ENCODE measurements at places on chromosomes 6 and 20.
A peak's percentile ranks its signal among the peaks of the same experiment; 100 is the strongest.

DNA sequence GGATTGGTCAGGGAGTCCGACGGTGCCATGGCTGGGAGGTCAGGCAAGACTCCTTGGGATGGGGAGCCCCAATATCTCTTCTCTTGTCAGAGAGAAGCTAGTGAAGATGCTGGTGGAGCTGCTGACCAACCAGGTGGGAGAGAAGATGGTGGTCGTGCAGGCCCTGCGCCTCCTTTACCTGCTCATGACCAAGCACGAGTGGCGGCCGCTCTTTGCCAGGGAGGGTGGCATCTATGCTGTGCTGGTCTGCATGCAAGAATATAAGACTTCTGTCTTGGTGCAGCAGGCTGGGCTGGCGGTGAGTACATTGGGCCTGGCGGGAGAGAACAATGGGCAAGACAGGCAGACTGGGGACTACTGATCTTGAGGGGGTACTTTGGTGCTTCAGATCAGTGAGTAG, 10.9 kb downstream of the CUL9 start:
- DNase-seq, result no peak

DNA sequence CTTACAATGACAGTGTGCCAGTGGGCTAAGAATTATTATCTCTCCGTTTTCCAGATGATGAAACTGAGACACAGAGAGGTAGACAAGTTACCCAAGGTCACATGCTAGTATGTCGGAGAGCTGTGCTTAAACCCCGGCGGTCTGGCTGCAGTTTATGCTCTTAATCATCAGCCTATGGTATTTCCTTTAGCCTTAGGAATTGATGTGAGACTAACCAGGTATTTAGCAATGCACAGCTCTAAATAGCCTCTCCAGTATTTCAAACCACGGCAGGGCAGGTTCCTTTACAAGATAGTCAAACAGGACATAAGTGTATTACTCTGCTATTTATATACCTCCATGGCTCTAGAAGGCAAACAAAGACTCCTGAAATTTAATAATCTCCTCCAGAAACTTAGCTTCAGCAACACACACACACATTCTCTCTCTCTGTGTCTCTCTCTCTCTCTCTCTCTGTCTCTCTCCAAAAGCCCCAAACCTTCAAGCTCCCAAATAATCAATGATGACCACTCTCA, 142.0 kb upstream of the ZNF217 start:
- DNase-seq, result no peak

GRCh38 chr6:168876956-168877355, 376.7 kb downstream of the THBS2 start:
- no peak for DNase-seq

- DNase-seq, result no peak
Measured at GRCh38 chr6:39847221-39847620, 55.0 kb downstream of the DAAM2 start.

- DNase-seq, result no peak
Measured at GRCh38 chr6:138357928-138358327, 19.8 kb upstream of the SMIM28 start.

DNA sequence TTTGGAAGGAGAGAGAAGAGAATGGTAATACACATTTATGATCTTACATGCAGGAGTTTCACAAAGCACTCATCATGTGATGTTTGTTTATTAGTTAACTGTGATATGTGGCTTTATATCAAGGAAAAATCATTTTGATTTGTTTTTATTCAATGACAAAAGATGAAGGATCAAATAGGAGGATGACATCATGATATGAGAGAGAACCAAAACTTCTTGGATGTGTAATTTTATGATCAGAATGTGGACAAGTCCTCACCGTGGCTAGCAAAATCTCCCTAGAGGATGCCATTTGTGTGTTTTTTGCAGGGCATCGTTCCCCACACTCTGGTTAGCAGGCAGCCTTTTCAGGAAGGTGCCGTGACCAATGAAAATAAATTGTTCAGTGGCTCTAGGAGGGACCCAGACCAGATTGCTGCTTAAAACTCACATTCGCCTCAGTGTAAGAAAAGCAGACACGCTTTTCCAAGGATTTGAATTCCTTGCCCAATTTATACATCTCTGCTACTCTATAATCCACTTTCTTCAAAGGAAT, 552.7 kb downstream of the NKAIN2 start:
- DNase-seq, result no peak

DNA sequence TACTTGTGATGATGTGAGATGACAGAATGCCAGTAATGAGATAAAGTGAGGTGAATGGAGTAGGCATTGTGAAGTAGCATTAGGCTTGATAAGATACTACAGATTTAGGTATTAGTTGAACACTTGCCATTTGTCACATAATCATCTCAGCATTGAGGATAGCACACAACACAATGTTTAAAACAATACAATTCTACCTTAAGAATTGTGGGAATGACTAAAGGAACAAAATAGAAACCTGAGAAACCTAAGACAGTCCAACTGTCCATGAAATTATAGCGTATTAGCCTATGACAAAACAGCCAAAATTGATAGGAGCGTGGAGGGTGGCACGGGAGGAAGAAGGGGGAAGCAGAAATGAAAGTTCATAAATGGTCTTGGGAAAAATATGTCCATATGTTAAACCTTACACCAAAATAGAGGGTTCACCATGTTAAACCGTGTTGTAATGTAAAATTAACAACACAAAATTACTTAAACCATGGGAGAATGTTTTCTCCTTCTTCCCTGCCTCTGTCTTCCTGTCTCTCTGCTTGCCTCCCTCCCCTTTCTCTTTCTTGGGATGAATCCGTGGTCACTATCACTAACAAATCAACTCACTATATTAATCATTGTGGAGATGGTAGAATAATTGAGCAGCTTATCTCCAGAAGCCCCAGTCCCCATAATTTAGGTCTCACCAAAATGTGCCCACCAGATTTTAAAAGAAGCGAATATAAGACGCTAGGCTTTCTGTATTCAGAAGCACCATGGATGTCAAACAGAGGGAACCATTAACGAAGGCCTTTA, 33.0 kb upstream of the HFE start:
- no peak for DNase-seq

- no peak for DNase-seq
Measured at GRCh38 chr6:25006565-25007001, 70.8 kb upstream of the RIPOR2 start.

DNA sequence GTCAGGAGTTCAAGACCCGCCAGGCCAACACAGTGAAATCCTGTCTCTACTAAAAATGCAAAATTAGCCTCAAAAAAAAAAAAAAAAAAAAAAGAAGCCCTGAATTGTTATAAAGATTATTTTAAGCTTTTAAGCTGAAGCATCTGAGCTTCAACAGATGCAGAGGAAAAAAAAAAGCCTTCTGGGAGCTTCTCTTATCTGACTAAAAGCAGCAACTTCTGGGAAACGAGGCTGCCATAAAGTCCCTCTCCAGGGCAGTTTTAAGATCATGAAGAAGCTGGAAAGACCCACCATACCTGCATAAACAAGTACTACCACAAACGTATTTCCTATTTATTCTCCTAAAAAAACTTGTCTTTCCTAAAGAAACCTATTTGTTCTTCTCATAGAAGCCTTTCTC, 3.6 kb downstream of the SERINC3 start:
- DNase-seq, result no peak

GRCh38 chr6:81820980-81821379, 68.5 kb upstream of the TENT5A start:
- DNase-seq, result no peak

GRCh38 chr6:165744555-165745228, 81.7 kb upstream of the PDE10A start:
- DNase-seq, result no peak

GRCh38 chr6:95519228-95520037, 57.9 kb upstream of the MANEA start:
- DNase-seq, result no peak

DNA sequence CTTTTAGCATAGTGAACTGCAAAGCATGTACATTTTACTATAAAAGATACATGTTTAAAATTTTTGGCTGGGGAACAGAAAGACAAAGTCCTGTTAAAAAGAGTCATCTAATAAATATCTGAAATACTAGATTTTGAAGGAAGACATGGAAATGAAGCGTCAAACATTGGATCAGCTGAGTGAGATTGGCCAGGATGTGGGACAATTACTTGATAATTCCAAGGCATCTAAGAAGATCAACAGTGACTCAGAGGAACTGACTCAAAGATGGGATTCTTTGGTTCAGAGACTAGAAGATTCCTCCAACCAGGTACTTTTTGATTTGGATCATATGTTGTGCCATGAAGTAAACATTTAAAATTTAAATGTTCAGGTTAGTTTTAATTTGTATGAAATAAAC, 162.3 kb downstream of the UTRN start:
- no peak for DNase-seq

DNA sequence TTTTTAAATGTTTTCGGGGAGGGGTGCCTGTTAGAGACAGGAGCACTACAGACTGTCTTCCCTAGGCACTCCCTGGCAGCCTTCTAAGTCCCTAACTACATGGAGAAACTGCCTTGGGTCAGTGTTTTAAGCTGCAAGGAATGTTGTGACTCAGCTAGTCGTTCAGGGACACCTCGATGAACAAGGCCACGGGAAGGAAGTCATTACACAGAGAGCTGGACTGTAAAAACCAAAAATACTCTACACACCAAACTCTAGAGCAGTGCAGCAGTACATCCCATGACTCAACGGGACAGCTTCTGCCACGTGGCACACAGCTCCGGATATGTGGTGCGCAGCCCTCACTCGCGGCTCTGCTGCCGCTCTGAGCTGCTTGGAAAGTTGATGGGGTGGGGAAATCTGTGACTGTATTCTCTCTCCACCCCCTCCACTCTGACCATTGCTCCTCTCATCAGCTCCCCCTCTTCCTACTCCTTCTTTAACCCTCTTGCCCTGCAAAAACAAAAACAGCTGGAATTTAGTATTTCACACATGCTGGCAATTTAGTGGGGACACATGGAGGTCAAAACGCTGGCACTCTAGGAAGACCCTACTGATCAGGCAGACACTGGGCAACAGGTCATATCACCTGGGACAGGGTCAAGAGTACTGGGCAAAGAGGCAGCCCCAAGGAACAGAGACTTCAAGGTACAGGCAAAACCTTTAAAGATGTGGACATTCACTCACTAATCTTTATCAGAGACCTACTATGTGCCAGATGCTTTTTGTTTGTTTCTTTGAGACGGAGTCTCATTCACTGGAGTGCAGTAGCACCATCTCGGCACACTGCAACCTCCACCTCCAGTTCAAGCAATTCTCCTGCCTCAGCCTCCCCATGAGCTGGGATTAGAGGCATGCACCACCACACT, 10.9 kb upstream of the LPIN3 start:
- peak; percentile 46 for DNase-seq

DNA sequence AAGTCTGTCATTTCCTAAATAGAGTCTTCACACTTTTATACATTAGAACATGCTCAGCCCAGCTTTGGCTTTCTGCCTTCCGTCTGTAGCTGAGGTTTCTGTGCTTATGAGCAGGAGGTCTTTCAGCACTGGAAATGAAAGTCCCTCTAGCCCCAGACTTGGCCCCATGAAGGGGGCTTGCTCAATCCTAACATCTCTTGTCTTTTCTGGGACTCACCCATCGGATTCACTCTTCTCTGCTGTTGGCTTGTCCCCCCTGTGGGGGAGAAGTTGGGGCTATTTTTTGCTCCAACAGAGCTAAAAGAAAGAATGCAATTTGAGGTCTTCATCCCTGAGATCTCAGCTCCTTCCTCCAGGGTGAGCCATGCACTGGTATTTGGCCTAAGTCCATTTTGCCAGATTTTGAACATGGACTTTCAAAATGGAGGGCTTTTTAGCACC, 177.7 kb downstream of the MRPL14 start:
- no peak for DNase-seq

DNA sequence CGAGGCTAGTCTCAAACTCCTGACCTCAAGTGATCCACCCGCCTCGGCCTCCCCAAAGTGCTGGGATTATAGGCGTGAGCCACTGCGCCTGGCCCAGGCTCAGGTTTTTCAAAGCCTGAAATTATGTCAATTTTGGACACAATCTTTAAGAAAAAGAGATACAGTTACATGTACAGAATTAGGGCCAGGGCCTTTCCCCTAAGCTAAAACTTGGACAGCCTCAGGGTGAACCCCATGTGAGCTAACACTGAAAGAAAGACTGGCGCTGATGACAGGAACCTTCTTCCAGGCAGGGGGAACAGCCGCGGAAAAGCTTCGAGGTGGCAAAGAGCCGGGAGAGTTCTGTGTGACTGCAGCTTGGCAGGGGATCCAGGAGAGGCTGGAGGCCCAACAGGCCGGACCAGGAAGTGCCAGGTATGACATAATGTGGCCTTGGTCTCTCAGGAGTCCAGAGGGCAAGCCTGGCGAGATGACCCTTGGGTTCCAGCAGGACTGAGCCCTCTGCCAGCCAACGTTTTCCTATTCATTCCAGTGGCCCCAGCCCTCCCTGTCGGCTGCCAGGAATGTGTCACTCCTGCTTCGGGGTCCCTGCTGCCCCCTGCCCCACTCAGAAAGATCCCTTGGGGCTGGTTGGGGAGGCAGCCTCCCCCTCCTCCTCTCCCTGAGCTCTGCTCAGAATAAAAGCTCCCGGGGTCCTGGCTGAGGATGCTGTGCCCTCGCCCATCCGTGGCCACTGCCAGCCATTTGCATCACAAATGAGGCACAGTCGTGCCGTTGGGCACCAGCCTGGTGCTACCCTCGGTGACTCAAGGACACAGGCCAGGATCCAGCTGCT, 37.3 kb downstream of the RBM38 start:
- DNase-seq, result no peak

DNA sequence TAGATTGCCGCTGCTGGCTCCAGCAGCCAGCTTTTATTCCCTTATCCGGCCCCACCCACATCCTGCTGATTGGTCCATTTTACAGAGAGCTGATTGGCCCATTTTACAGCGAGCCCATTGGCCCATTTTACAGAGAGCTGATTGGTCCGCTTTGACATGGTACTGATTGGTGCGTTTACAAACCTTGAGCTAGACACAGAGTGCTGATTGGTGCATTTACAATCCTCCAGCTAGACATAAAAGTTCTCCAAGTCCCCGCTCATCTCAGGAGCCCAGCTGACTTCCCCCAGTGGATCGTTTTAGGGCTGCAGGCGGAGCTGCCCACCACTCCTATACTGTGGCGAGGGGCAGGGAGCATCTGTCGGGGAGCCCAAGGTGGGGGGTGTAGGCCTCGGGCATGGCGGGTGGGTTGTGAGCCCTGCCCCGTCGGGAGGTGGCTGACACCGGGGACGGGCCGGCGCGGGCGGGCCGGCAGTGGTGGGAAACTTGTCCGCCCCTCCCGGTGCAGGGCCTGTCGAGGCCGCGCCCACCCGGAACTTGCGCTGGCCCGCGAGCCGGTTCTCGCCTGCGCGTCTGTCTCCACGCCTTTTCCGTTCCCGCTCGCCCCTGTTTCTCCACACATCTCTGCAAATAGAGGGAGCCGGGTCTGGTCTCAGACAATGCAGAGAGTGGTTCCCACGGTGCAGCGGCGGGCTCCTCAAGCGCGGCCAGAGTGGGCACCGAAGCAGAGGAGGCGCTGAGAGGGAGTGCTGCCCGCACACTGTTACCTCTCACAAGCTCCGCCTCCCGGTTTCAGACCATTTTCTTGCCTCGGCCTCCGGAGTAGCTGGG, 86.1 kb upstream of the STMND1 start:
- no peak for DNase-seq
